ENCODE measurements at places on chromosomes 16 and 17.

- DNase-seq: no peak
Measured at GRCh38 chr17:64728041-64728695, 66.1 kb upstream of the SMURF2 start.

DNA sequence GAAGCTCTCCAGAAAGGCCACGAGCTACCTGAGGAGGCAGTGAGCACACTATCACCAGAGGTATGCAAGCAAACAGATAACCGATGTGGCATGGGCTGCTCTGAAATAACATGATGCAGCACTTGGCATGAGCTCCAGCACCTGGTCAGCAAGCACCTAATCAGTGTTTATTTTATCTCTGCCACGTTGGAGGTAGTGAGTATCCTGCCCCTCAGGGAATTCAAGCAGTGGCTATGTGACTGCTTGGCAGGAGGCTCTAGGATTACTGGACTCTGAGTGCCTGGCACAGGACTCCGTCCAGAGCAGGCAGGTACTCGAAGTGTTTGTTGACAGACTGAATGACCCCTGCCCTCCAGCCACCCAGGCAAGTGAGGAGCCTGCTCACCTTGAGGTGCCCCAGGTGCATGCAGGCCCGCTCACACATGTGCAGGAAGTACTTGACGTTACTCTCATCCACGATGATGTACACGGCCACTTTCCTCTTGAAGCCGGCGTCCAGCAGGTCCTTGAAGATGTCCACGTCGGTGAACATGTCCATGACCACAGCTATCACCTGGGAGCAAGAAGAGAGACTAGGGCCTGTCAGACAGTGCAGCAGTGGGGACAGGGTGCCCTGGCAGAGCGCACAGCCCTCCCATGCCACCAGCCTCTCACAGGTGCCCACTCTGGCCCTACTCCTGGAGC lies 16.6 kb downstream of the FAM83G start:
- DNase-seq: no peak

DNA sequence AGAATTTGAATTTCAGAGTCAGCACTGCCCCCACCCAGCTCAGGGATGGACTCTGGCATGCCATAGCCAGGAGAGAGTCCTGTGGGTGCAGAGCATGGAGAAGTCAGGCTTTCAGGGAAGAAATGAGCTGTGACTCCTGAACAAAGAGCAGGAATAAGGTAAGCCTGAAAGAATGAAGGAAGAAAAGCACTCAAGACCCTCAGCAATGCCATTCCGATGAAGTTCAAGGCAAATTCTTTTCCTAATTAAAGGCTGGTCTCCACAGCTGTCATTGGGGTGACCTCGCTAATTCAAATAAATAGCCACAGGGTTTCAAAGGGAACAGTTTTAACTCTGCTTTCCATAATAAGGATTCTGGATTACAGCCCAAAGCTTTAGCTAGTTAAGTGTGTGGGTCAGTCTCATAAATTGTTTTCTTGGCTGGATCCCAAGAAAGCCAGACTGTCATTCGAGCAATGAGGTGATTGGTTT lies 31.7 kb downstream of the TOM1L2 start:
- DNase-seq: no peak

DNA sequence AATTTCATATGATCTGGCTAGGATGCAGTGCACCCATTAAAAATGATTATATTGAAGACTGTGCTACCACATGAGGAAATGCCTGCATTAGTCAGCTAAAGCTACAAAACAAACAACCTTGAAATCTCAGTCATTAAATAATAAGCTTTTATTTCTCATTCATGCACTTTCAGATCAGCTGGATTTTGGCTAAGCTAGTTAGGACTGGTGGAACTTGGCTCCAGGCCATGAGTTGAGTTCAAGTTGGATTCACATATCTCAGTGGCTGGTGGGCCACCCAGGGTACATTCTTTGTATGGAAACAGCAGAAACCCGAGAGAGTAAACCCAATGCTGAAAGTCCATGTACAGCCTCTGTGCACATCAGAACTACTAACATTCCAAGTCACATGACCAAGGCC lies 6.4 kb upstream of the SLFN12L start:
- no peak for DNase-seq

DNA sequence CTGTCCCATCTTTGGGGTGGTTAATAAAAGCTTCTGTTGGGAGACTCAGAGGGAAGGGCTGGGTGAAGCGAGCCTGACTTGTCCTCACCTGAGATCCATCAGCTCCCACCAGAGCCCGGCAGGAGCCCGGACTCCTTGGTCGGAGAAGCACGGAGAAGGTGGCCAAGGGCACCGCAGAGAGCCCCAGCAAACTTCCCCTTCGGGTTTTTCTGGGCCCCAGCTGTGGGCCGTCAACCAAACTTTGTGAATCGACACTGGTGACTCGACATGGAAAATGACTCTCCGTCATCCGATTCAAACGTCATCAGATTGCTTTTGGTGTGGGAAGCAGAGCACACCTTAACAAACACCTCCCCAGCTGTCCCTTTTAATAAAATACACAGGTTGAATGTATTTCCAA lies 21.4 kb downstream of the ENPP7 start:
- DNase-seq: no peak
